ENCODE measurements at places on chromosomes 2 and 18.

GRCh38 chr2:144447535-144447934 is 72.4 kb downstream of the ZEB2 start:
- DNase-seq: no peak

GRCh38 chr18:47888156-47888555 is 42.3 kb downstream of the SMAD2 start:
- DNase-seq: no peak

DNA sequence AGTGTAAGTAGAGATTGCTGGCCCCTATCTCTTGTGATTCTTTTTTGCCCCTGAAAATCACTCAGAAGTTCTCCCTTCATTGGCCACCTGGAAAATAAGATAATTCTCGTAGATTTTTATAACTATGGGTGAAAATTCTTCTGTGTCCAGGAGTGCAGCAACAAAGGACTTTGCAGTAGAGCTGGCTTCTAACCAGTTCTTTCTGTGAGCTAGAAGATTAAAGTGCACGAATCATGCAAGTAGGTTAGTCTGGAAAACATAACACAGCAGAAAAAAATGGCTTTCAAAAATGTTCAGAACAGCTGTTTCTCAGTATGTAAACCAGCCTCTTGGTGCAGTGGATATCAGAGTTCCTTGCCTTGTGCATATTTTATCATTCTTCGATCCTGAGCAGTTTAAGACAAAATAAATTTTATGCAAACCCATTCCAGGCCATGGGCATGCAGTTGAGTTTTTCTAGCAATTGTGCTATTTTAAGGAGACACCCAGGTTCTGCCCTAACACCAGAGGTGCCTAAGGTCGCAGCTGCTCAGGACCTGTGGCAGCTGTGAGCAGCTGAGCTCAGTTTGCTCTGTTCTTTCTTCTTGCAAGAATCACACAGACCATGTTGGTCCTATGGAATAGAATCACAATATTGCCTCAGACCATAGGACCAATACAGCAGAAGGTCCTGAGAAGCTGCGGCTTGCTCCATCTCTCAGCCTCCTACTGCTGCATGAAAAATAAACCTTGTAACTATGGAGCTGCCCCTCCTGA is 80.9 kb upstream of the BCL2L11 start:
- DNase-seq: no peak

DNA sequence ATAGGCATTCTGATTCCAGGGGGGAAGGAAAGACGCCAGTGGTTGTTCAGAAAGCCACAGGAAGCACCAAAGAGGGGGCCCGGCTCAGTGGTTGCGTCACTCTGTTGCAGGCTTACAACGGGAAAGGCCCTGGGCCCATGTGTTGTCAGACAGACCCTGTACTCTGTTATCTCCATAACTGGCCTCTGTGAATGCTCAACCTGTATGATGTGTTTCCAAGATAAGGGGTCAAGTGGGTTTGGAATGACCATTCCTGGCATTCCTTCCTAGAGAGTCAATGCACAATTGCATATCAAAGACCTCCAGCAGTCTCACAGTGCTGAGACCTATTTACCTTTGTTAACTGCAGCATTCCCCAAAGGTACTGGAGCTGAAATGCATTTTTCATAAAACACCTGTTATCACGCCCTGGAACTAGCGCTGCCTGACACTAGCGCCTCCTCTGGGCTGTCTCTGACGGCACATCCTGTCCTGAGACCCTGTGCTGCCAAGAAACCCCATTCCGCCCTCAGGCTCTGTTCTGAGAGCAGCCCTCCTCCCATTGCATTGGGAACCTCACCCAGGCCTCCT is 13.2 kb upstream of the LRRFIP1 start:
- peak; percentile 82 for DNase-seq

DNA sequence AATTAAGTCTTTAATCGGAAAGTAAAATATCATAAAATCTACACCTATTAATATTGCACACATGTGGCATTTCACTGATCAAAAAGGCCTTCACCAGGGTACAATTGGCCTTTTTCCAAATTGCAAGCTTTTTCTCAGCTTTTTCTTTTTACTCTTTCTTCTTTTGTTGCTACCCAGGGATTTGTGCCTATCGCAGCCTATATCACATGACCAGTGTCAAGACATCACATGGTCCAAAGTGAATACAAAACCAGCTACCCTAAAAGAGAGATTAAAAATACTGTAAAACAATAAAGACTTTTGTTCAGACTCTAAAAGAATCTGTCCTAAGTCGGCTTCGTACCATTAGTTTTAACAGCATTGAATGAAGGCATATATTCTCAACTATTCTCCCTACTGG is 15.0 kb upstream of the OTX1 start:
- no peak for DNase-seq

DNA sequence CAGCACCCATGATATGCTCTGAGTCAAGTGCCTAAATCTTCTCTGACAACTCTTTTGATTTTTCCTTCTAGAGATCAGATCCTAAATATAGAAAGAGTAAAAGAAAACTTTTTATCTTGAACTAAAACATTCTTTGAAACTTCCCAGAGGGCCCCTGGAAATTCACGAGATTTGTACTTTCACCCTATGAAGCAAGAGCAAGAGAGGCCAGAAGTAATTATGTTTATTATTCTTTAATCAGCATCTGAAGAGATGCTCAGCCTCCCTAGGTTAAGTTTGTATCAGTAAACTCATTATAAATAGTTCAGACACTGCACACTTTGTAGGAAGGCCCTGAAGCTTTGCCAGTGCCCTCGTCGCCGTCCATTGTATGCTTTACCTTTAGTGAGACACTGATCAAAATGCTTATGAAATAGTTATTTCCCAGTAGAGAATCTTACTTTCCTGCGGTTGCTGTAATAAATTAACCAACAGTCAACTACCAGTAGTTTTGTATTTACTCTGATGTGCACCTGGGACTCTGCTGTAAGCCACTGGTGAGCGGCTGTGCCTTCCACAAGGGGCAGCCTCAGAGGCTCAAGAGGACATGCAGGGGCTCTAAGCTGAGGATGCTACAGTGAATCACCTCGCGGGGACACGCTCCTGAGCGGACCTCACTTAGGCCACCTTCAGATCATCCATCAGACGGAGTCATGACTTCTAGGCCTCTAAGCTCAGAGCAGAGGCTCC is 71.9 kb downstream of the BIN1 start:
- DNase-seq: peak; percentile 54

DNA sequence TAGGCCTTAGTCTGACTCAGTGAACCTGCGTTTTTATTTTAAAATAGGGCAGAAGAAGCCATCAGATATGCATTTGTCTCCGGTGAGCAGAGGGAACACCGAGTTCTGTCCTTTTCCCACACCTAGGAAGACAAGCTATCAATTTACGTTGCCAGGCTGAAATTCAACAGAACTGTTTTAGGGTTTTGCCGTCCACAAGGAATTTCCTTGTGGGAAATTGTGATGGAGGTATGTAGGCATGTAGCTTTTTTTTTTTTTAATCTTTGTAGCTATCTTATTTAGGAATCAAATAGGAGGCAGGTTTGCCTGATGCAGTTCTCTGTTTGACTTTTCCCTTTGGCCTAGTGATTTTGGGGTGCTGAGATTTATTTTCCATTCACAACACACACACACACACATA is 62.0 kb upstream of the ASAP2 start:
- DNase-seq: no peak

- DNase-seq: no peak
Observed at GRCh38 chr2:190849774-190850173, 30.8 kb upstream of the GLS start.

DNA sequence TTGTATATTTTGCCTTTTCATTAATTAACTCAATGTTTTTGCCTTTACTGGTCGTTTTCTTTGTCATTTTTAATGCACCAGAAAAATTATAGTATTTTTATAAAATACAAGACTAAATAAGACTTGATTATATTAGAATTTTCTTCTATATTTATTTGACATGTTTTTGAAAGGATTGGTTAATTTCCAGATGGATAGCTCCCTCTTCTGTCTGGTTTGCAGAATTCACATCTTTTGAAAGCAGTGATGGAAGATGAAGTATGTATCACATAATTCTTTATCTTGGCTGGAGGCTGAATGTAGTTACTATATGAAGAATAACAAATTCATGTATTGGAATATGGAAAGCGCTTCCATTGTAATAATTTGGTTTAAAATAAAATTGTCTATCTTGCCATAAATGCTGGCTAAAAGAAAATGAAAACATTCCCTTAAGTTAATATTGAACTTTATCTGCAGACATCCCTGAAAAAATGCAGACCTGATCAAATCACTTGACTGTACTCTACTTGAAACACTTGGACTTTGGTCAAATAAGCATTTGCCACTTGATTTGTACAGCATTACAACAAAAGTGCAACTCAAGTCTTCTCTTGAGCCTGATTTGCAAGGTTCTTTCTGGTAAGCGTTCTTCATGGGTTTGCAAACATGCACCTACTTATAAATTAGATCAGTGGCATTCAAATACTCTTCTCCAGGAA is 86.3 kb upstream of the EFEMP1 start:
- DNase-seq: no peak

- DNase-seq: peak; percentile 69
Observed at GRCh38 chr18:47756364-47757016, 174.0 kb downstream of the SMAD2 start.

GRCh38 chr2:8315531-8316165 is 366.2 kb upstream of the ID2 start:
- DNase-seq: peak; percentile 64

DNA sequence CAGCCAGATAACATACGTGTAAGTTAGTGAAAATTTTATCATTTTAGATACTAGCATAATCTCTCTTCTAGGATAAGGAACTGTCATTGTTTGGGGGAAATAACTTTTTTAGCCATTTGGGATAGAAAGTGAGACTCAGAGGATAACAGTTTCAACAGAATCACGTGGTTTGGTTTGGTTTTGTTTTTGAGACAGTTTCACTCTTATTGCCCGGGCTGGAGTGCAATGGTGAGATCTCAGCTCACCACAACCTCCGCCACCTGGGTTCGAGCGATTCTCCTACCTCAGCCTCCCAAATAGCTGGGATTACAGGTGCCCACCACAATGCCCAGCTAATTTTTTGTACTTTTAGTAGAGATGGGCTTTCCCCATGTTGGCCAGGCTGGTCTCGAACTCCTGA is 323.2 kb upstream of the MEIS1 start:
- no peak for DNase-seq

DNA sequence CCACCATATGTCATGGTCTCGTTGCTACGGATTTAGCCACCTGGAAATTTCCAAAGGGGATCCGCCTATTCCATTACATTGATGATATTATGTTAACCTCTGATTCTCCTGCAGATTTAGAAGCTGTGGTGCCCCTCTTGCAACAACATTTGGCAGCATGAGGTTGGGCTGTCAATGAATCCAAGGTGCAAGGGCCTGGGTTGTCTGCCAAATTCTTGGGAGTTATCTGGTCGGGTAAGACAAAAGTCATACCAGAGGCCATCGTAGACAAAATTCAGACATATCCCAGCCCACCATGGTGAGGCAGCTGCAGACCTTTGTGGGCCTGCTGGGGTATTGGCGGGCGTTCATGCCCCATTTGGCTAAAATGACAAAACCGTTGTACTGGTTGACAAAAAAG is 13.6 kb upstream of the C2orf42 start:
- no peak for DNase-seq

GRCh38 chr2:209663139-209663538 is 108.5 kb upstream of the UNC80 start:
- no peak for DNase-seq

DNA sequence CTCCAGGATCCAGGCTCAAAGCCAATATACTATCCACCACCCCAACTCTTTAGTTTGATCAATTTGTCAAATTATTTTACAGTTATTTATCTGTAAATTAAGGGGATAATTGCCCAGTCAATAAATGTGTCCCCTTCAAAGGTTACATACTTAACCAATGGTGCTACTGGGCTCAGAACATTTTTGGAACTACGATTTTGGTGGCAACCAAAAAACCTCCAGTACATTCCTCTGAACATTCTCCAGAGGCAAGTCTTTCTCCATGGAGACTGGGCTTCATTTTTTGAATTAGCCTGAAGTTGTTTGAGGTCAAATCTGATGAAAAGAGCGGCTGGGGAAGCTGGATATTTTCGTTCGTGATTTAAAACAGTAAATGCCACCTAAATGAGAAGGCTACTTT is 1.7 kb upstream of the CLUL1 start:
- no peak for DNase-seq

DNA sequence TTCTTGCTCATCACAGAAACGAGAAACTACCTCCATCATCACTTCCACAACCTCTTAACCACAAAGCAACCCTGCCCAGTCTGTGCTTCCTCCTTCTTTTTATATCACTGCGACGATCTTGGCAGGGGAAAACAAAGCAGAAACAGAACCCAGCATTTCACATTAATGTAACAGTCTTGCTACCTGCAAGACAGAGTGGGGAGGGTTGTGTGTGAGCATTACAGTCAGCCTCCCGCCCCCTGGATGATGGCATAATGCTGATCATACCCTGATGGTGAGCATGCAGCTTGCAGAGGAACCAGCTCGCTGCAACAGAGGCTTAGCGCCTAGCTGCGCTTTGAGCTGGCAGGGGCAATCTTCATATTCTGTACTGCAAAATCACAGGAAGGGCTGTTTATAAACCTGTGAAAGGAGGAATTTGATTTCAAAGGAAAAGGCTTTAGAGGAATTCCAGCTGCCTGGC is 376.1 kb downstream of the IRS1 start:
- DNase-seq: no peak

- DNase-seq: no peak
Observed at GRCh38 chr2:200039724-200040650, 84.6 kb downstream of the MAIP1 start.

DNA sequence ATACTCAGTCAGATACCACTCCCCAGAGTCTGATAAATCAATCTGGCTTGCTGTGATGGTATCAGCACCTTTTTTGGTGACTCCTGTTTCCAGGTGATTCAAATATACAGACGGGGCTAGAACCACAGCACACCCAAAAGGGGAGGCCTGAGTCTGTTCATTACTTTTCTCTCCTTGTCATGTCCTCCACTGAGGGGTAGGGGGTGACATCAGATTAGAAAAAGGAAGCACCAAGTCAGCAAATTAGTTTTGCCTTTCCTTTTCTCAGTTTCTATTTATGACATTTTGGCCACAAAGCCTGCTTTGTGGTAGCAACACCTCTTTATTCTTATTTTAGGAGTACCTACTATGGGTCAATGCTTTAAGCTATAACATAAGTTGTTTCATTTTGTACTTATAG is 127.4 kb downstream of the CCDC102B start:
- DNase-seq: no peak

DNA sequence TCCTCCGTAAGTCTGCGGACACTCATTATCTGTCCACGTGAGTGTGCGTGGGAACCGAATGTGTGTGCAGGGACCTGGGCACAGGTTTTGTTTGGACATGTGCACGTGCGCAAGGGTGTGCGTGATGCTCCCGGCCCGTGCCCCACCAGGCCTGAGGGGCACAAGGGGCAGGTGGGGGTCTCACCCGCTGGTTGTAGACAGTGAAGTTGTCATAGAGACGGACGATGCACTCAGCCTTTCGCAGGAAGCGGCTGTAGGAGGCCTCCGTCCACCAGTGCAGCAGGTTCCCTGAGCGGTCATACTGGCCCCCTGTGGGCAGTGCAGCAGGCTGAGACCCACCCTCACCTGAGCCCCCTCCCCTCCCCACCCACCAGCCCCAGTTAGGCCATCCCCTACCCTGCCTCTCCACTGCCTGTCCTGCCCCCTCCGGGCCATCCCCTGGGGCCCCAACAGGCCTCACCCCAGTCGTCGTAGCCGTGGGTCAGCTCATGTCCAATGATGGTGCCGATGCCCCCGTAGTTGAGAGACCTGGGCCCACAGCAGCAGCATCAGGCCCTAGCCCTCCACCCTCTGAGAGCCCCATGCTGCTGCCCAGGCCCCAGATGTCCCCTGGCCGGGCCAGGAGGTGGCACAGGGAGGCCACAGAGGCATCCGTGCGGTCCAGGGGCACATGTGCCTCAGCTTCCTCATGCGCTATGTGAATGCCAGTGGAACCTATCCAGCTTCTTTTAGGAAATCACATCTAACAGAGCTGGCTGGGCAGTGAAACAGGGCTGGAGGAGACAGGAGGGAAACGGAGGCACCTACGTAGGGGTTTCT is 6.1 kb downstream of the ECEL1 start:
- peak; percentile 46 for DNase-seq
